ENCODE measurements at places on chromosomes 11 and 22.

DNA sequence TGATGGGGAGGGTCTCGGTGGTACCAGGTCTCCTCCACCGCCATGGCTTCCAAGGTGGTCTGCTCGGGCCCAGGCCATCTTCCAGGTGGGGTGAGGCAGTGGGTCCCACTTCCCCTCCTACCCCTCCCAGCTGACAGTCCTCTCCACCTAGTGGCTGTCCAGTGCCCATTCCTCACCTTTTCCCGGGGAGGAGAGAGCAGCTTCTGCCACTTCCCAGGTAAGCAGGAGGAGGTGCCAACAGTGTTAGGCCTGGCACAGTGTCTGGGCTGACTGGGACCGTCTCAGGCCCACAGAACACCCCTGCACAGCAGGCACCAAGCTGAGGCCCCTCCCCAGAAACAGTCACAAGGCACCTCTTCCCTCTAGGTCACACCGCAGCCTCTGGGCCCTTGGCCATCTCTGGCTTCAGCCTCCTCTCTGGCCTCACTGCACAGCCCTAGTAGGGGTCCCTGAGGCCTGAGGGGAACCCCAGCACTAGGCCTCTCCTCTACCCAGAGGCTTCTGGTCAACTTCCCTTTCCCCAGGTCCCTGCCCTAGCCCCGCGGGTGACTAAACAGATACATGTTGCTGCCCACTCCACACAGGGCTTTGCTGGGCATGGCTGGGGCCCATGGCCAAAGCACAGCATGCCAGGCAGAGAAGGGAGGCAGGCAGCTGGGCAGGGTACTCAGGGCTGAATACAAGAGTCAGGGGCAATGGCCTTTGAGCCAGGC is 2.3 kb upstream of the ANKRD13D start:
- no peak for DNase-seq

- DNase-seq, result no peak
These were observed 23.5 kb downstream of the RDX start for GRCh38 chr11:110272919-110273318.

DNA sequence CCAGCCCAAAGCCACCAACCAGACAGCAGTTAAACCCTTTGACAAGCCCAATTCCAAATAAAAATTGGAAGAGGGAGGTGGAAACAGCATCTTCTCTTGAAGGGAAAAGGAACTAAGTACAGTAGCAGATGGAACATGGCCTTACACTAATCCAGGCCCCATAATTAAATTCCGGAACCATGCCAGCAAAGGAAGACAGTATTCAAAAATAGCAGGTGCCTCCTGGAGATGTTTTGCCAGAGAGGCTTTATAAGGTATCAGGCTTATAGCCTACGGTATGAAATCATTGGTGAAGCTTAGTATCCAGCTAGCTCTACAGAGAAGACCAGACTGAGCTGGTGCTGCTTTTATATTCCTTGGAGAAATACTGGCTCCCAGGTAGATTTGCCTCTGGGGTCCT is 344.1 kb upstream of the API5 start:
- DNase-seq, result no peak

DNA sequence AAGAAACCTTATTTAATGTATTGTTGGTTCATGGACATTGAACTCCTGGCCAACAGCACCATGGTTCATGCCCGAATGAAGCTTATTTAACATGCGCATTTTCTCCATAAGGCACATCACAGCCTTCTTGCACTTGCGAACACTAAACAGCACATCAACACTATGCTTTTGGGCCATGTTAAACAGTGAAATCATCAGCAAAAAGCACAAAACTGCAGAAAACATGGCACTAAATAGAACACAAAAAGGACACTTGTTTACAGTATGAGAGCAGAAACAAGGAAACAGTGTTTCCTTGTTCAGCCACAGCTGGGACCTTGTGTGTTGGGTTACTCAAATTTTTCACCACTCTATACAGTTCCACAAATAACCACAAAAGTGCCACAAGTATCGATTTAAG is 122.3 kb downstream of the MSANTD4 start:
- DNase-seq, result no peak

GRCh38 chr11:4645974-4646373 is 2.2 kb downstream of the OR51E1 start:
- DNase-seq, result no peak

DNA sequence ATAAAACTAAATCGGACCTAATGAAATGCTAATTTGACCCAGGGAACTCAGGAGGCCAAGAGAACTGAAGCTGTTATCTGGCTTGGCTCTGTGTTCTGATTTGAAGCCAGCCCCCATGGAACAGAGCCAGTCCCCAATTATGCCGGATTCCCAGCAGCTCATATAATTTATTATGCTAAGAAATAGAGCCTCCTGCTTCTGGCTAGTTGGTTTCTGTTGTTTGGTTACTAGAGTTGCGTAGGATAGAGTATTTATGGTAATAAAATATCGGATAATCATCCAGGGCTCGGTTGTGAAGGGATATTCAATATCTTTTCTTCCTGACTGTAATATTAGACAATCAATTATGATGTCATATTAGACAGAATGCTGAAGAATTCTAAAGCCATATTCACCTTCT is 120.4 kb upstream of the TTC12 start:
- no peak for DNase-seq
